ENCODE measurements at places on chromosomes 3 and 15. TPM values are rescaled to one million over a fixed set of nuclear protein-coding genes. Genes with fewer than 3 reads are reported as not detected.

DNA sequence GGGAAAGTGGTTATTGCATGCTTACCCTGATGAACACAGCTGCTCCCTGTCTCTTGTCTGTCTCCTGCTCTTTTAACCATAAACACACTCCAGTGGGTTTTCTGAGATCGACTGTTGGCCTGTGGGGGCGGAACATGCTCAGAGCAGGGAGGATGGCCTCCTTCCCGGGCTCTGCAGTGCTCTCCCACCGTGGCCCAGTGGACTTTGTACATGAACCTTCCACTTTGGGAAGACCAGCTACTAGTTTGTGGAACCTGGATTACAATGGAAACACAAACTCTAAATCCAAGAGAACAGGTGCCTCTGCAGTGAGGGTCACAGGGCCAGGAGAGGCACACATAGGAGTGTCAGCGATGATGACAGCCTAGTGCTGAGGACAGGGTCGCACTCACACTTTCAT lies 56.5 kb downstream of the KLF13 start:
- H3K36me3 ChIP-seq: peaks cover 20% of the 10 kb centered on the region
- no peak for DNase-seq

Gene TCTA
- total RNA-seq: 21.8 TPM

Gene PLSCR5
- total RNA-seq: not detected

DNA sequence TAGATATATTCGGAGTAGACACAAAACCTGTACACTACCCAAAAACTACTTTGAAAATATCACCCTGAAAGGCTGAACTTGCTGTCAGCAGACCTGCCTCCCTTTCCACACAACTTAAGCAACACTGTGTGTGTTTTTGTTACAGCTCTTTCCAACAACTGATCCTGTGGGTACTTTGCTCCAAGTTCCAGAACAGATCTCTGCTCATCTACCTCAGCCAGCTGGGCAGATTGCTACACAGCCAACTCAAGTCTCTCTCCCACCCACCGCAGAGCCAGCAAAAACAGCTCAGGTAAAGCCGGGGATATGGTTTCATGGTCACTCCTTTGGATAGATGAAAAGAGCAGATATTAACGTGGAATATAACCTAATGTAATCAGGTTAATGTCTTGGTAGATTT lies 19.7 kb upstream of the SLC22A13 start:
- H3K4me3 ChIP-seq: no peak overlapping the region
- no peaks in the 10 kb centered on the region for H3K4me1 ChIP-seq
- no peak overlapping the region for H3K27ac ChIP-seq
- H3K36me3 ChIP-seq: peaks cover 69% of the 10 kb centered on the region
- no peaks in the 10 kb centered on the region for H3K27me3 ChIP-seq
- no peak for DNase-seq

Gene CNTN6
- 29.3 TPM for total RNA-seq

- no peak overlapping the region for H3K4me3 ChIP-seq
- H3K27me3 ChIP-seq: no peaks in the 10 kb centered on the region
- H3K36me3 ChIP-seq: peaks cover 80% of the 10 kb centered on the region
Measured at GRCh38 chr3:33061782-33062181, 35.2 kb downstream of the GLB1 start.

DNA sequence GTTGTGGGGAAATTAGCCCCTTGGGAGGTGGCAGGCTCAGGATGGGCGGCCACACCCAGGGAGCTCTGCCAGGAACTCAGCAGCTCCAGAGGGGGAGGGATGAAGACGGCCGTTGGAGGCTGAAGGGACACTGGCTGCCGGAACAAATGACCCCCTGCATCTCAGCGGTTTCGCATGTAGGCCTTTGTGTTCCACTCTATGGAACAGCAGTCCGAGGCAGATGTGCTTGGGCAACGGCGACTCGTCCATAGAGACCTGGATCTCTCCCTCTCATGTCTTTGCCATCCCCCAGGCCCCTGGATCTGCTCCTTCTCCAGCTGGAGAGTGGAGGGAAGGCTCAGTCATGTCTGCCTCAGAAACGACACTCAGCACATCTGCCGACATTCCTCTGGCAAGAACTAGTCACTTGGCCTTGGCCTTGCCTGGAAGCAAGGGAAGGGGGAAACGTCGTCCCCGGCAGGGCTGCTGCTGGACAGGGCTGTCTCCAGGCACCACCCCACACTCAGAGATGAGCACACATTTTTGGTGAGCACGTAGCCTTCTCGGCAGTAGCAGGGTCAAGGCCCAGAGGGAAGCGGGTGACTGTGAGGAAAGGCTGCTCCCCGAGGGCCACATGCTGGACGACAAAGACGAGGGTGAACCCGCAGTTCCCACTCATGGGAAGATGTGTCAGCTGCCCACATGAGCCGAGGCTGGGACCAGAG lies 83.8 kb downstream of the ASB7 start:
- no peak overlapping the region for H3K27ac ChIP-seq
- H3K36me3 ChIP-seq: no peaks in the 10 kb centered on the region
- DNase-seq: no peak
- no peaks in the 10 kb centered on the region for H3K27me3 ChIP-seq
- H3K4me1 ChIP-seq: no peaks in the 10 kb centered on the region

Gene C2CD4B
- 2.6 TPM for total RNA-seq

DNA sequence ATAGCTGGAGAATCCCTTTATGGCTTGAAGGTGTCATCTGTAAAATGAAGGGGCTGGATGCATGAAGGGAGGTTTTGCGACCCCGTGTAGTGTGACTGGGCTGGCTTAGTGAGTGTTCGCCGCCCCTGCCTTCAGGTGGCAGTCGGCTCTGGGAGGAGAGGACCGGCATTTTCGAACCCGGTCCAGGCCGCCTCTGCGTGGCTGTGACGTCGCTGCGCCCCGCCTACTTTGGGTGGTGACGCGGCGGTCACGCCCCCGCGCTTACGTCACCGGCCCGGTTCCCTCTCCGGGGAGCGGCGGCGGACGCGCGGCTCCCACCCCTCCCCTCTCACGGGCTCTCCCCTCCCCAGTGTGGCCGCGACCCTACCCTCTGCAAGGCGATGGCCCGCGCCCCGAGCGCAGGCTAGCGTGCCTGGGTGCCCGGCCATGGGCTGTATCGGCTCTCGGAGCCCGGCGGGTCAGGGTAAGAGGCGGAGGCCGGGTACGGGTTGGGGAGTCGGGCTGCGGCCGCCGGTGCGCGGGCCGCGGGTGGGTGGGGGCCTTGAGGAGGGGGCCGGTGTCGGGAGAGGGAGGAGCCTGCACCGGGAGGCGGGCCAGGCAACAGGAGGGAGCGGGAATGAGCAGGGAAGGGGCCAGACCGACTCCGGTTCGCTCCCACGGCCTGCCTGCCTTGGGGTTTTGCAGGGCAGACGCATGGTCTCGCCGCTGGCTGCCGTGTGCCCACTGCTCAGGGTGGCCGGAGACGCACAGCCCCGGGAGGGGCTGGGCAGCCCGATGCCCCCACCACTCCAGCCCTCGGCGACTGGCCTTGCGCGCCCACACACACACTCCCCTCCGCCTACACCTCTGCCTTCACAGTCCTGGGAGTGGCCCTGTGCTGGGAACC lies 1.5 kb upstream of the FAM131A start:
- peak overlapping the region; percentile 93 for H3K27ac ChIP-seq
- H3K4me1 ChIP-seq: peaks cover 32% of the 10 kb centered on the region
- DNase-seq: peak; percentile 99
- H3K4me3 ChIP-seq: peak overlapping the region; percentile 67

Gene TGM5
- total RNA-seq: not detected

DNA sequence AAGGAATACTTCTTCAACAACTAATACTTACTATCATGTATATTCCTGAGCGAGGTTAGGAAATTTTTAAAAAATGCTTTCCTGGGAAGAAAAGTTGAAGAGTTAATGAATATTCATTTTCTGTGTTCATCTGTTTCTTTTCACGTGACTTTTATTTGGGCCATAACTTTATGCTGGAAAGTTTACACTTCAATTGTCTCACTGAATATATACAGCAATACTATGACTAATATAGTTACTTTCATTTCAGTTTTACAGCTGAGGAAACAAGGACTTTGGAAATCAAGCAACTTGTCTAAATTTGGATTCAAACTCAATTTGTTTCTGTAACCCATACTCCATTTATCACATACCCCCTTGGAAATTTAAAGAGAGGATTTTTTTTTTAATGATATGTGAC lies 894.2 kb downstream of the ROBO1 start:
- no peaks in the 10 kb centered on the region for H3K27me3 ChIP-seq
- no peak for DNase-seq
- no peaks in the 10 kb centered on the region for H3K36me3 ChIP-seq
- H3K4me1 ChIP-seq: no peaks in the 10 kb centered on the region
- H3K4me3 ChIP-seq: no peak overlapping the region

DNA sequence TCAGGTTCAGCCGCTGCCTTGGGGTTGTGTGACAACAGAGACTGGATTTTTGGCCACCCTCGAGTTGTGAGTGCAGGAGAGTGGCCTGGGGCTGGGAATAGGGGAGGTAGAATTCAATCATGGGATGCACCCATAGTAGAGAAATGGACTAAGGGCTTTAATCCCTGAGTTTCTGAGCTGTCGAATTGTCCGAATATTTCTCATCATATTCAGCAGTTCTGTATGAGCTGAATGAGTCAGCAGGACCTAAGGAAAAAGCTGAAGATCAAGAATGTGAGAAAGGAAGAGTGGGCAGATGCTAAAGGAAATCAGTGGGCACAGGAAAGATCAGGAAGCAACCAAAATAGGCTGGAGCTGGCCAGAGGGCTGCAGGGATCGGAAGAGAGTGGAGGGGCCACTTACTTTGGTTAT lies 44.4 kb upstream of the SACM1L start:
- H3K36me3 ChIP-seq: no peaks in the 10 kb centered on the region
- peak overlapping the region; percentile 47 for H3K27ac ChIP-seq
- DNase-seq: no peak

GRCh38 chr3:152491922-152492321 lies 223.2 kb downstream of the MBNL1 start:
- H3K36me3 ChIP-seq: no peaks in the 10 kb centered on the region
- no peaks in the 10 kb centered on the region for H3K27me3 ChIP-seq
- H3K27ac ChIP-seq: no peak overlapping the region
- DNase-seq: no peak
- no peaks in the 10 kb centered on the region for H3K4me1 ChIP-seq

- no peak for DNase-seq
- H3K36me3 ChIP-seq: no peaks in the 10 kb centered on the region
- H3K4me3 ChIP-seq: no peak overlapping the region
- H3K27ac ChIP-seq: no peak overlapping the region
- H3K4me1 ChIP-seq: no peaks in the 10 kb centered on the region
- no peaks in the 10 kb centered on the region for H3K27me3 ChIP-seq
Measured at GRCh38 chr3:116339441-116340028, 105.8 kb downstream of the LSAMP start.
